ENCODE measurements at places on chromosomes 3 and 15.

GRCh38 chr15:29226436-29227208 is 43.0 kb downstream of the NSMCE3 start:
- DNase-seq = no peak

- DNase-seq = peak; percentile 70
These were observed 28.8 kb downstream of the LYSMD4 start for GRCh38 chr15:99704444-99704838.

- DNase-seq = no peak
These were observed 92.8 kb upstream of the UBE2E1 start for GRCh38 chr3:23712656-23713559.

- no peak for DNase-seq
These were observed 50.1 kb upstream of the TLE3 start for GRCh38 chr15:70147778-70148177.

- no peak for DNase-seq
These were observed 6.6 kb upstream of the SUCNR1 start for GRCh38 chr3:151866711-151867410.

DNA sequence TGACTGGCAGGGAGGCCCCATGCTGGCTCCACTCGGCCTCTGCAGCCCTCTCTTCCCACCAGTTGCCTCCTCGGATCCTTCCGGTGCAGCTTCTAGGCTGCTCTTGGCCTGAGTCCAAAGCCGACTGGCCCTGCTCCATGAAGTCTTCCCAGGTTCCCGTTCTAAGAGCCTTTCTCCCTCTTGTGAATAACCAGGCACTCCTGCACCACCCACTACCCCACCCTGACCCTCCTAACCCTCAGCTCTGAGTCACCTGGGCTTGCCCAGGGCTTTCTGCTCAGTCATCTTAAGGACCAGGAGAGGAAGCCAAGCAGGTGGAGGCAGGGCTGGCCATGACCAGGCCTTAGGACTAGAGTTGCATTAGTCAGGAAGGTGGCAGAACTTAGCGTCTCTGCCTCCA is 28.1 kb upstream of the CNBP start:
- no peak for DNase-seq

DNA sequence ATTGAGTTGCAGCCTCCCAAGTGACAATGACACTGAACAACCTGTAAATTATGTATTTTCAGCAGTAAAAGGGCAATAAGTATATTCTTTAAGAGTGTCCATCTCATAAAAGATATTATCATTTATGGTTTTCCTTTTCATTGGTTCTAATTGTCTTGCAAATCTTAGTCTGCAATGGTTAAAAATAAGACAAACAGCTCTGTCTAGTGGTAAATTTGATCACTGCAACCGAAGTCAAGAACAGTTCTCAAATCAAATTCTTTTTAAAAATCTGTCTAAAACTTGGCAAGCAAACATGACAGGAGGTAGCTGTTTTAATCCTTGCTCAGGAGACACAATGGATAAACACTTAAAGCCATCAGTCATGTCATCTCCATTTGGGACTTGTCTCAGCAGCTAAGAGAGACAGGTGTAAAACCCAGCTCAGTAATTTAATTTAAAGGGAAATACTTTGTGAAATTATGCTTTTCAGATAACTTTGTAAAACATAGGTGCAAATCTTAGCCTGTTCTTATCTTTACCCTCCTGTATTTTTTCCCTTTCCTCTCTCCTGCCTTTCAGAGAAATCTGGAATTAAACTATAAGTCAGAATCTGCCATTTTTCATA is 150.3 kb upstream of the ARHGEF26 start:
- DNase-seq = no peak

DNA sequence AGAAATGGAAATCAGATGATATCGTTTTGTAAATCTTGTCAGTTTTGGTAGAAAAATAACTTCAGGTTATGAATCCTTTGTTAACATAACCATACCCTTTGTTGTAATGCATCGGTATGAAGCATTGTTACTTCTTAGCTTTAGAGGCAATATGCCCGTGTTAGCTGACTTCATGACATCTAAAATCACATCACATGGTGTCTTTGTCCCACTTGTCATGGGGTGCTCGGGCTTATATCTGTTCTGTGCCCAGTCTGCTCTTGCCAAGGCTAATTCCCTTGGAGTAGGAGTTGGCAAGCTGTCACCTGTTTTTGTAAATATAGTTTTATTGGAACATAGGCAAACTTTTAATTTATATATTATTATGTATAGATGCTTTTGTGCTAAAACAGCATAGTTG is 39.6 kb downstream of the SLC25A26 start:
- no peak for DNase-seq

Measured in germinal center (tissue), 1 donor.